Lung (tissue), 17 donors: ENCODE measurements at places on chromosomes 1 and 21. TPM values are rescaled to one million over a fixed set of nuclear protein-coding genes. Genes with fewer than 3 reads are reported as not detected.

The USP1 gene
- total RNA-seq: 20.5 TPM

The OR10K2 gene
- total RNA-seq: not detected

The SUSD4 gene
- 17.0 TPM for total RNA-seq

The CD164L2 gene
- total RNA-seq: 19.8 TPM

The RHCE gene
- total RNA-seq: 0.31 TPM

The RGSL1 gene
- not detected for total RNA-seq

The PLCH2 gene
- total RNA-seq: 4.0 TPM

The CYP4A22 gene
- total RNA-seq: 0.14 TPM

The CTTNBP2NL gene
- 38.5 TPM for total RNA-seq

The C1QTNF12 gene
- total RNA-seq: 1.5 TPM

The PAX7 gene
- total RNA-seq: not detected

The FCAMR gene
- 0.40 TPM for total RNA-seq

The HES3 gene
- total RNA-seq: not detected

The VSIG8 gene
- total RNA-seq: 0.46 TPM

The TRIM46 gene
- 0.71 TPM for total RNA-seq

DNA sequence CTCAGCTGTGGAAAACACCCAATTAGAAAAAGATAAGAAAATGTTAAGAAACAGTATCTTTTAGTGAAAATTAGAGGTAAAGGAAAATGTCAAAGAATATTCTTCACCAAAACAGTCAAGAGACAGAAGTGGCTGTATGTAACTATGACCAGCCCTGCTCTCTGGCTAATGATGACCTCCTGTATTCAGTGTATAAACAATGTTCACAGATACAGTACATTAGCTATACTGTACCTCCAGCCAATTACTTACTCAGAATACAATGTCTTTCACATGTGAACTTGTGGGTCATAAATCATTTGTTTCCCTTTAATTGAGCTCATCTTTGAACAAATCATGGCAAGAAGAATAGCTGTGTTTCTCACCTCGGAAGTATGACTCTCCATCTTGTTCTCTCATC is 432.0 kb downstream of the LMO4 start:
- no peak for DNase-seq

- no peak for DNase-seq
Measured at GRCh38 chr1:117680316-117681002, 74.6 kb downstream of the TENT5C start.

GRCh38 chr1:201697174-201697573 is 131.8 kb upstream of the IPO9 start:
- DNase-seq: no peak

DNA sequence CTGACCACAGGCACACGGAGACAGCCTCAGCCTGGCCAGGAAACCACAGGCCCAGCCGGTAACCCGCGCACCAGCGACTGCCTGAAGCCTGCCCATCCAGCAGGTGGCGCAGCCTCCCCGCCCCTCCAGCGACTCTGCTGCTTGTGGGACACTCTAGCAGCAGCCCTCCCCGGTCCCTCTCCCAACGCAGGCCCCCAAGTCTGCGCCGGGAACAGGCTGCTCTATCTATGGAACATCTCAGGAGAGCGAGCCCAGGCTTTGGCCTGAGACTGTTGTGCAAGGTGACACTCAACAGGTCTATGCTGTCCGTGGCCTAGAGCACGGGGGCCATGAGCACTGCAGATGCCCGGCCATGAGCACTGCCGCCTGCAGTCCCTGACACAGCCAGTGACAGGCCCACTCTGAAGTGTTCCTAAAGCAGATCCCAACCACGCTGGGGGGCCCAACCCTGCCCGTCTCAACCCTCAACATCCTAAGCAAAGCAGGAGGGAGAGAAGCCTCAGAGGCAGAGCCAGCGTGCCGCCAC is 28.4 kb downstream of the WDR4 start:
- no peak for DNase-seq

- DNase-seq: no peak
Measured at GRCh38 chr21:14740116-14740515, 194.0 kb upstream of the SAMSN1 start.

GRCh38 chr1:227789084-227790033 is 26.1 kb upstream of the PRSS38 start:
- no peak for DNase-seq

DNA sequence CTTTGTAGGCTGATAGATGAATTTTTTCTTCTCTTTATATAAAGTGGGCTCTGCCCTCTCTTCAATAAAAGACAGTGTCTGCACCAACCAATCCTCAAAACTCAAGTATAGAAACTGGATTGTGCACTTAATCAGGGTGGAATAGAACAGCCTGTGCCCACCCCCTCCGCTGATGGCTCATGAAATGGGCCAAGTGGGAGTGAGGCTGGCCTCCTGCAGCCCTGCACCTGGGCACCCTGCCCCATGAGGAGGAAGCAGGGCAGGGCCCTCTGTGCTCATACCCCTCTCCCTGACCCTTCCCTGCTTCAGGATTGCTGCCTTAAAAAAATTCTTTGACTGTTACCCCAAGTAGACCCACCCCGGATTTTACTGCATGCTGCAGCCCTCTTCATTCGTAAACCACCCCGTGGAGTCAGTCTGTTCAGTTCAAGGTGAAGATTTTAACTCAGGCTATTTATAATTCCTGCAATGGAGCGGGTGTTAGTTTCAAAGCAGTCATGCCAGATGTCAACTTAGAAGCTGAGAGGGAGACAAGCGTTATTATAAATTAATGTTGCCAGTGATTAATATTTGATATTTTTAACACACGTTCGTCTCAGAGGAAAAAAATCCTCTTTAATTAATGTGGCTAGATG is 15.8 kb downstream of the PROK1 start:
- DNase-seq: no peak

- peak; percentile 31 for DNase-seq
Measured at GRCh38 chr1:200409203-200409760, 554 bp downstream of the ZNF281 start.

GRCh38 chr21:38544661-38545060 is 46.4 kb upstream of the ERG start:
- DNase-seq: no peak

DNA sequence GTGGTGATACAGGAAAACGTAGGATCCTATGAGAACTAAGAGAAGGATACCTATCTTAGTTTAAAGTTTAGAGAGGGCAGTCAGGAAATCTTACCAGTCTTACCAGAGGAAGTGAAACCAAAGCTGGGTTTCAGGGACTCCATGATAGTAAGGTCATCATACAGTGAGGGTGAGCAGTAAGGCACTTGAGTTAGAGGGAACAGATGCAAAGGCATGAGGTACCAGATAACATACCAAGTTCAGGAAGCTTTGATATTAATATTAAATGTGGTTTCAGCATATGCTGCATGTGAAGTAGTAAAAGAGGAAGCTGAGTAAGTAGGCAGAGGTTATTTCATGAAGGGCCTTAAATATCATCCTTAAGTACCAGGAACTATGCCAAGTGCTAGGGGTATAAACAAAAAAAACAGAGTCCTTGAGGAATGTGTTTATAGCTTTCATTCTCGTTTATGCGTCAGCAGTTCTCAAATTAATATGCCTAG is 16.9 kb downstream of the ATG4C start:
- no peak for DNase-seq

DNA sequence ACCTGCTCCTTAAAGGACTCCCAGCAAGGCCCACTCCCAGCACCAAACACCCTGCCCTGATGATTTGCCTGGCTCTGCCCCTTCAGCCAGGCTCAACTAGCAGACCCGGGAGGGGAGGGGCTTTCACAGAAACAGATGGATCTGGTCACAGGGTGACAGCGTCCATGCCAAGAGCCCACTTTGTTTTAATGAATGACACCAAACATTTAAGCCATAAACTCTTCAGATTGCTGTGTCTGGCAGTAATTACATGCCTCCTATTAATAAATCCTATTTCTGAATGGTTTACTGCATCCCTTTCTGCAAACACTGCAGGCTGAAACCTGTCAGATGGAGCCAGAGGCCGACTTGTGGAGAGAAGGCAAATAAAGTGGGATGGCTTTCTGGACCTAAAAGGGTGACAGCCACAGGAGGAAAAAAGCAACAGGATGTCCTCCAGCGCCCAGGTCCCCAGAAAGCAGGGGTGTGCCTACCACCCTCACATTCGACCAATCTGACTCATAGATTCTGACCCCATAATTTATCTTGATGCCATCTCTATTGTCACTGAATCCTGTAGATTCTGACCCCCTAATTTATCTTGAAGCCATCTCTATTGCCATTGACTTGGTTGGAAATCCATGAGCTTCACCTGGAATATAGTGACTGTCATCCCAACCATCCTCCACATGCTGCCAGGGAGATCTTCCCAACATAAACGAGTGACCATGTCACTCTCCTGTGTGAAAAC is 200.9 kb downstream of the PLPP3 start:
- peak; percentile 40 for DNase-seq

DNA sequence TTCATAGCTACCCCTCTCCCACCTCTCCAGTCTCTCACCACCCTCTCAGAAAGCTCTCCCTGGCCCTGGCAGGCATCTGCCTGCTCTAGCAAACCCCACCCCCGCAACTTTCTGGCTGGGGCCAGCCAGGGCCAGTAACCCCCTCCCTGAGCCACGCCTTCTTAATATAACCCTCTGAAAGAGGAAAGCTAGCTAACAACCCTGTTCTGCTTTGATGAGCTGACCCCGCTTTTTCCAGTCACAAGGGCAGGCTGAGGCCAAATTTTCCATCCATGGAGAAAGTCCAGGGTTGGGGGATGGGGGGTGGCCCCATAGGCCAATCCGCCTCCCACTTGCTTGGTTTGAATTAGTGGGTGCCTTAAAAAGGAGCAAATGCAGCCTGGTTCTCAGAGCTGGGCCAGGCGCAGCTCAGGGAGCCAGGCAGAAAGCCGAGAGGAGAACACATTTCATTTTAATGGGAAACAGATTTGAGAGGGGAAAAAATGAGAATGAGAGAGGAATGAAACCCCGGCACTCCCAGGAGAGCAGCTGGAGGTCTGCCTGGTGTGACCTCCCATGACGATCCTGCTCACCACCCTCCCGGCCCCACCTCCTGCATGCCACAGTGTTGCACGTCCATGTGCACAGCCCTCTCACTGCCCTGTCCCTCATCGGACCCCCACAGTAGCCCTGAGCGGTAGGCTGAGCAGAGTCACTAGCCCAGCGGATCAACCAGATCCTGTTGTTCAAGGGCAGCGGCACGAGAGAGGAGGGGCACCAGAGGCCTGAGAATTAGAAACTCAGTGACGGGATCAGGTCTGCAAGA is 62.3 kb downstream of the OPTC start:
- DNase-seq: peak; percentile 46

GRCh38 chr21:35359076-35359475 is 310.0 kb upstream of the RUNX1 start:
- no peak for DNase-seq

- DNase-seq: no peak
Measured at GRCh38 chr1:89548122-89548857, 23.7 kb downstream of the LRRC8B start.

DNA sequence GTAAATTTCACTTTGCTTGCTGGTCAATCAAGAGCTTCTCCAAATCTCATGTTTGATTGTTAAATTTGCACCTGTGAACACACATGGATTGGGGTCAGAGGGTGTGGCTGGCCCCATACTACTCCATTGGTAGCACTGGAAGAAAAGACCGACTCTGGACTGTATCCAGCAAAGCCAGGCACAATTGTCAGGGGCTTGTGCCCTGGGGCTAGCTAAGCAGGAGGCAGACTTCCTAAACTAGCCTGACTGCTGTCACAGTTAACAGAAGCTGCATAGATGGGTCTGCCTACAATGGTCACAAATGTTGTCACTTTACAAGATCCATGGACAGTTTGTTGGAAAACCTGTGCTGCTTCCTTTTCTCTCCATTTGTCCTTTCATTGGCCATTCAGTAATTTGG is 421.0 kb downstream of the DSCAM start:
- DNase-seq: no peak

DNA sequence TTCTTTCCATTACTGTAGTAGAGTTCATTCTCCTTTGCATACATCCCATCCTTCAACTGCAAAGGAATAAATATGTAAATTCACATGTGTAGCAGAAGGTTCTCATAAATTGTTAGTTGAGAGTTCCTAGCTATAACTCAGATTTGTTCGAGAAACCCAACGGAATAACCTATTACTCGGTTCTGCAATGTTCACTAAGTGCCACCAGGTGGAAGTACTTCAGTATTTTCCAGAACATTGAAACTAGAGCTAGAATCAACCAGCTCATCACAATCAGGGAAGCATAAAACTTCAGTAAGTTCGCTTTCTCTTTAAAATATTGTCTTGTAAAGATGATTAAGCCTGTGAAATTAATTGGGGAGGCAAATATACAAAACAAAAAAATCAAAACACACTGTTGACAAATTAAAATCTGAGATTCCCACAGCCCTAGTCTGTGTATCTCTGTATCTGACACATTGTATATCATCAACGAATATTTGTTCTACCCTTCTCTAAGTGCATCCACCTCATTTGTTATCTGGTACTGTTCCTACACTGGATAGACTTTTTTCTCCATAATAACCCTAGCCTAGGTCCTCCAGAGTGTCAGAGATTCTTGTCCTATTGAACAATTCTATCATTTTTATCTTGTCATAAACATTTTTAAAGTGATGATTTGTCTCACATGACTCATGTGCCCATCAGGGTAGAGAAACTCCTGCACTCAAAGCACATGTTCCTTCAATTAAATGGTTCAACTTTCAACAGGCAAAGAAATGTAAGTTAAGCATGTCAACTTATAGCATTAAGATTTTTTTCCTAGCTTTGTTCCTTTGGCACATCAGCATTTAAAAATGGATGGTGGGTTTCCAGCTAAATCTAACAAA is 31.9 kb downstream of the MROH9 start:
- DNase-seq: no peak

GRCh38 chr1:241022366-241022765 is 334.6 kb downstream of the RGS7 start:
- no peak for DNase-seq

GRCh38 chr1:77401384-77401783 is 119.6 kb downstream of the AK5 start:
- DNase-seq: no peak

DNA sequence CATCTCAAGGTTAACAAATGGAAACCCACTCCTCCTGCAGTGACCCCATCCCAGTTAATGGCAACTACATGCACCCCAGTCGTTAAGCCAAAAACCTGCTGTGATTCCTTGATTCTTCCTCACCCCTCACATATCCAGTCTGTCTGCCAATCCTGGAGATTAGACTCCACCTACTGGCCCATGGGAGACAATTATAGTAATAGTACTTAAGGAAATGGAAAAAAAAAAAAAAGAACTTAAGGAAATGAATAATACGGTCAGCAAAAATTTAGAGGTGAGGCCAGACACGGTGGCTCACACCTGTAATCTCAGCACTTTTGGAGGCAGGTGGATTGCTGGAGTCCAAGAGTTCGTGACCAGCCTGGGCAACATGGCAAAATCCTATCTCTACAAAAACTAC is 7.0 kb downstream of the NOL9 start:
- DNase-seq: no peak

GRCh38 chr1:188723332-188724020 is 1754.2 kb downstream of the BRINP3 start:
- no peak for DNase-seq

GRCh38 chr1:194598098-194598497 is 1411.7 kb upstream of the B3GALT2 start:
- DNase-seq: no peak

DNA sequence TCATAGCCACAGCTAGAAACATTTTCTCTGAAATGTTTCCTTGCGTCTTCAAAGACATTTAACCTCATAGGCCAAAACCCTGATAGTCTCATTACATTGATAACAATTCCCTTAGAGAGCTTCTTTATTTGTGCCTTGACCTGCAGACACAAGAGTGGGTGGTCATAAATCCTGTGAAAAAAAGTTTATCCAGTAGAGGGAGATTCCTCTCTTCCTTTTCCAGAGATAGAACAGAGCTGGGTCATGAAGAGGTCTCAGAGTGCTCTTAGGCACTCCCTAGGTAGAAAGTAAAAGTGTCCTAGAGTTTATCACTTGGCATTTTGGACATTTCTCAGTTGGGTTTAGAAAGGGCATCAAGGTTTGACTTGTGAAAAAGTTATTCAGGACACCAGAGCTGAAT is 426.1 kb downstream of the NUF2 start:
- DNase-seq: no peak
